Naive B cell (primary cell): ENCODE measurements at places on chromosomes 1 and 21.
A peak's percentile ranks its signal among the peaks of the same experiment; 100 is the strongest.

DNA sequence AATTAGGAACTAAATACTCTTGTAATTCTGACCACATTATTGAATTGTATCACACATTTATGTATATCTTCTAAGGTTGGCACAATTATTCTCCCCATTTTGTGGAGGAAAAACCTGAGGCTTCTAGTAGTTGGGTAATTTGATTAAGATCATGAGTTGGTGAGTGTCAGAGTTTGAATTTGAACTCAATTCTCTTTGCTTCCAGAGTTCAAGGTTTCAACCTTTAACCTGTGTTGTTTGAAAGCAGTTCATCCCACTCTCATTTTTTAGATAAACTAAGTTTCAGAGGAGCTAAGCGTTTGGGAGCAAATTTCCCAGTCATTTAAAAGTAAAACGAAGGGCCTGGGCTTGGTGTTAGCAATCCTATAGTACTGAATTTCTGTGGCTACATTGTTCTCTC lies 293.4 kb downstream of the ADGRL2 start:
- DNase-seq, result no peak

GRCh38 chr1:81467383-81467782 lies 333.4 kb upstream of the ADGRL2 start:
- no peak for DNase-seq

- DNase-seq, result no peak
These were observed 7.2 kb upstream of the NHLH1 start for GRCh38 chr1:160359559-160360226.

GRCh38 chr21:17548262-17548661 lies 35.4 kb downstream of the CXADR start:
- no peak for DNase-seq

DNA sequence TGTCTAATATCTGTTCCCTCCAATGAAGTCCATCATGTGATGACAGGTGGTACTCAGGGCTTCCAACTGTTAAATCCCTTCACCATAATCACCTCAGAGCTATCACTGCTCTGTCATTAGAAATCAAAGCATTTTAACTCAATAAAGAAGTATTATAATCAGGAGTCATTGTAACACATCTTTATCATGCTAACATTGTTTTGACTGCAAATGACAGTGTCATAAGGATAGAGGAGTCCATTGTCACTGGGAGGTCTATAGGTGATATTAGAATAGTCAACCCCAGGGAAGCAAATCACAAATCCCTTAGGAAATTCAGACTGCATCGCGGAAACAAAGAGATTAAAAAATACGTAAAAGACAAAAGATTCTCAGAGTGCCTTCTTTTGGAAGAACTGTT lies 30.8 kb downstream of the LRRC53 start:
- no peak for DNase-seq

DNA sequence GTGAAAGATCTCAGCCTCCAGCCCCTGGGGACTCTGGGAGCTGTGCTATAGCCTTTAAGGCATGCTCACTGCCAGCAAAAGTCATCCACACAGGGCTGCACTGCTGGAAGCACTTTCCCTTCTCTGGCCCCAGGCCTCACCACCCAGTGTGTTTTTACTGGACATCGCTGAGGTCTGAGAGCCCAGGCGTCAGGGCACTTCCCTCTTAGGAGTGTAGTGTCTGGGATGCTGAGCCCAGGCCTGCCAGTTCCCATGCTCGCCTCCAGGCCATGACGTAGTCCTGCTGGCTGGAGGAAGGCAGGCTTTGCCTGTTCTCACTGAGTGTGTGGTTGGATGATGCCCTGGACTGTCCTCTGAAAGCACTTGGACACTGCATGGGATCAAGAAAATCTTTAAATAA lies 101.2 kb downstream of the GDAP2 start:
- DNase-seq, result no peak

- DNase-seq, result no peak
These were observed 85.9 kb upstream of the WARS2 start for GRCh38 chr1:119226321-119226720.

GRCh38 chr1:24379733-24380315 lies 33.8 kb downstream of the STPG1 start:
- DNase-seq, result no peak

DNA sequence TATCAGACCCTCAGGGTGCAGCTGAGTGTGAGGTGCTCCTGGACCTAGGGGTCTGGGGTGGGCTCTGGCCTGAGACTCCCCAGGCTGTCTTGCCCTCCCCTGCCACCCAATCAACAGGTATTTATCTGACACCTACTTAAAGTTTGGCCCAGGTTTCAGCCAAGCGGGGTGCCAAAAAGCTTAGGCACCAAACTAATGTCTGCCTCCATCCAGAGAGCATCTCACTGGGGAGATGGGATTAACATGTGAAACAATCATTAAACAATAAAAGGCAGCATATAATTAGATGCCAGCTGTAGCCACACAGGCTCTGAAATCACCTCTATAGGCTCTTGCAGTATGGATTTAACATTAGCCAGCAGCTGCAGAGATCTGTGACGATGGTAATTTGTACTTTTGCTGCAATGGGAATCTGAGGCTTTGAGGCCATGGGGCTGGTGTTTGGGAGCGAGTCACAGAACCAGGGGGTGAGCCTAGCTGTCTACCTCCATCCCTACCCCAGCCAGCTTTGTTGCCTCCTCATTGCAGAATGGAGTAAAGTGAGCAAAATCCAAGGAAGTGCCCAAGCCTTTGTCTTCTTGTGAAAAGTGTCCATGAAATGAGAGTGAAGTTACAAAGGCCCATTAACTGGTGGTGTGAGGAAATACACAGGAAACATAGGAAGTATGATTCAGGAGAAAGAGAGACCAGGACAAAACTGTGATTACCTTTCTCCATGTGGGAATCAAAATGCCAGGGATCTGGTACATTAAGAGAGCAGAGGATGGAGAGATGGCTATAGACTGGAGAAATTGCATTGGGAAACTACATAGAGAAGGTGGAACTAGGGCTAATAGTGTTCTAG lies 36.1 kb downstream of the EIF2D start:
- DNase-seq, result no peak

- DNase-seq, result no peak
These were observed 106.2 kb downstream of the DHRS3 start for GRCh38 chr1:12511516-12512468.

- no peak for DNase-seq
These were observed 21.8 kb upstream of the SDHB start for GRCh38 chr1:17075470-17076255.

DNA sequence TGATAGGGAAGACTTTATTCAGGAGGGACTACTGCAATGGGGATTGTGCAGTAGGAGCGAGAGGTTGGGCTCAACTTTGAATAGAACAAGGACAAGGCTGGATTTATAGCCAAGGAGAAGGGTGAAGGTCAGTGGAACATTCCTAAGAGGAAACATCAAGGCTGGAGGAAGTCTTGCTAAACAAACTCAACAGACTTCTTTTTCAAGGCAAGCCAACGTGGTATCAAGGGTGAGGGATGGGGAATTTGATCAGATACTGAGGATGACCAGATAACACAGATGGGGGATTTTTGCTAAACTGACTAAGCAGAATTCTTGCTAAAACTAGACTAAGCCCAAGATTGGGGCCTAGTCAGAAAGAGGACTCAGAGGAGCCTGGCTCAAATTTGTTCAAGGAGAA lies 107.3 kb downstream of the DUSP10 start:
- DNase-seq, result no peak

DNA sequence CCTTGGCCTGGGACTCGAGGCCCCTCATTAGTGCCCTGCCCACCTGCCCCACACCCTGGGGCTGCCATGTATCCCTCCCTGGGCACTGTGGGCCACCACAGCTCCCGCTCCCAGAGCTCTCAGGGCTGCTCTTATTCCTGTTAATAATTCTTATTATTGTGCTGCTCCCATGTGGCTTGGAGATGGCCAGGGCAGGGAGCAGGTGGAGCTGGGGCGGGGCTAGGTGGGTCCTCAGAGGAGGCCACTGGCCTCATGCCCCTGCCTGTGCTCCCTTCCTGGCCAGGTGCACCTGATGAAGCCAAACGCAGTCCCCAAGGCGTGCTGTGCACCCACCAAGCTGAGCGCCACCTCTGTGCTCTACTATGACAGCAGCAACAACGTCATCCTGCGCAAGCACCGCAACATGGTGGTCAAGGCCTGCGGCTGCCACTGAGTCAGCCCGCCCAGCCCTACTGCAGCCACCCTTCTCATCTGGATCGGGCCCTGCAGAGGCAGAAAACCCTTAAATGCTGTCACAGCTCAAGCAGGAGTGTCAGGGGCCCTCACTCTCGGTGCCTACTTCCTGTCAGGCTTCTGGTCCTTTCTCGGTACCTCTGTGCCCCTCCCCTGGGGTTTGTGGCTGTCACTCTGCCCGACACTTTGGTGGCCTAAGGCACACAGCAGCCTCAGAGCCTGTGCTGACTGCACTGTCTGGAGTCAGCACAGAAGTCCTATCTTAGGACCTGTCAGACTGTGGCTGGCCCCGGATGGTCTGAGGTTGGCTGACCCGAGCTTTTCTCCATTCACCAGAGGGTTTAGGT lies 34.1 kb downstream of the BMP8A start:
- peak; percentile 63 for DNase-seq

DNA sequence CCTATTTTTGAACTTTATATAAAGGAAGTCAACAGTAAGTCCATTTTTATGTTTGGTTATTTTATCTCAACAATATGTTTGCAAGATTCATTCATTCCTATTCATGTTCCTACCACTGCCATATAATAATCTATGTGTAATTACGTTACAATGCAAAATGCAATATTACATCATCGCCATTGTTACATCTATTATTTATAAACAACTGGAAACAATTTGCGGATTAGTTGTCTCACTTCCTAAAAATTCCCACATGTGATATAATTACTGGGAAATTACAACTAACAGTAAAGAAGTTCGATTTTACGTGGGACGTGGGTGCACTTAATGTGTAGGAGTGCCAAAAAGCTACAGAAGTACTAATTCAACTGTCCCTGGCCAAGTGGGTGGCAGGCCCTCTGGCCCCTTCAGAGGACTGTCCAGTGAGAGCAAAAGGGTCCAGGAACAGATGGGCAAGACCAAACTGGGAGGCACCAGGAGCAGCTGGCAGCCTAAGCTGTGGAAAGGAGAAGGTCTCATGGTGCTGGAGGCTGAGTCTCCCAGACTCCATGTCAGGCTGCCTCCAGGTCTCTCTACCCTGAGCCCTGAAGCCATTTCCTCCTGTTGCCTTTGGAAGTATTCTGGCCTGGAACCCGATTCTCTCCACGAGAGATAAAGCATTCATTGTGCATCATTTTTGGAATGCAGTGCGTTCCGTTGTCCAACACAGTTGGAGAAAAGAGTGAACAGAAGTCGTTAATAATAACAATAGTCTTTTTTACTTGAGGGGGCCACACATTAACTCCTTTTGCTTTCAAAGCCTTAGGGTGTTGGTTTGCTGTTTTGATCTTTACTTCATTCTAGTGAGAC lies 42.9 kb downstream of the TNNT2 start:
- DNase-seq, result no peak

DNA sequence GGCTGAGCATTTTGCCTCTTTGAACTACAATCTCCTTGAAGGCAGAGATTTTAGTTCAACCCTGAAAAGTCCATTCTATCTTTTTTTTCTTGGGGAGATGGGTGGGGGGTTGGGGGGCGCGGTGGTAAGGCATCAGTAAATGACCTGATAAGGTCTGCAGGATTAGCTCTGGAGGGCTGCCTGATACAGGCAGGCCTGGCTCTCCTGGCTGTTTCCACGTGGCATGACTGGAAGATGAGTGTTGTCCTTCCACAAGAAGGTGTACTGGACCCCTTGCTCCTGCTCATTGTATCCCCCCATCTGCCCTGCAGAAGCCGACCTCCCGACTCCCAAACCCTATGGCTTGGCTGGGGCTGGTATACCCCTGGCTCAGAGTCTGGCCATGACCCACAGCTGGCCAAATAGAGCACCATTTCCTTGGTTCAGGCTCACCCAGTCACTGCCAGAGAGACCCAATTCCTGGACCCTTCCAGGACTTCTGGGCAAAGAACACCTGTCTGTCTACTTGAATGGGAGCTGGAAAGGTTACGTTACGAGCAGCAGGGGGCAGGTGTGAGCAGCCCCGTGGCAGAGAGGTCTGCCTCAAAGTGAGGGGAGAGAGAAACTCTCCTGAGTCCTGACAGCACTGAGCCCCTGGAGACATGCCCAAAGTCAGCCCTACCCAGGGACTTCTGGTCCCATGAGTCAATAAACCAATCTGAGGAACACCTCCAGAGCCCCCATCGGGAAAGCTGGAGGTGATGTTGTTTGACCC lies 17.0 kb downstream of the DHRS3 start:
- no peak for DNase-seq

DNA sequence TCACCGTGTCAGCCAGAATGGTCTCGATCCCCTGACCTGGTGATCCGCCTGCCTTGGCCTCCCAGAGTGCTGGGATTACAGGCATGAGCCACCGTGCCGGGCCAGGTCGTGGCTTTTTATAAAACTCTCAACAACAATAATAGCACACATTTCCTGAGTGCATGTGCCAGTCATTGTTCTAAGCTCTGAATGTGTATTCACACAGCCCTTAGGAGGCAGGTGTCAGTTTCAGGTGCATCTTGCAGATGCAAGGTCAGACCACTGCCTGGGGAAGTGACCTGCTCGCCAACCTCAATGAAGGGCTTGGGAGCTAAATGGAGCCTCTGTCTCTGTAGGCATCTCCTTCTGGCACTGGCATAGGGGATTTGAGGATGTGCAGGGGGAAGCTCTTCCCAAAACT lies 1.6 kb upstream of the LEFTY2 start:
- no peak for DNase-seq
